ENCODE measurements at places on chromosomes 2 and 18.

- no peak for DNase-seq
Observed at GRCh38 chr2:181313845-181314244, 143.3 kb upstream of the ITGA4 start.

DNA sequence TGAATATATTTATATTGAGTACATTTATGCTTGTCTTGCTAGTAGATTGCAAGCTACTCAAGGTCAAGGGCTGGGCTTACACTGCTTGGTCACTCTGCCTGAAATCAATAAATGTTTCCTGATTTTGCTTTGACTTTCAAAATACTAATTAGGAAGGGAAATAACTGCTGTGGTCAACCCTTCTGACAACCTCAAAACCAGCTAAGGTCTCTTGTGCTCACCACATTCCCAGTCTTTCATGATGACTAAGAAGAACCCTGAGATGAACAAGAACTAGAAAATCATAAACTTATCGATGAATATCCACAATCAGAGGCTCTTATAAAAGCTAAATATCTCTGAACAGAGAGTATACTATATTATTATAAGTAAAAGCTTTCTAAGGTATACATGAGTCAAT, 33.3 kb downstream of the ABCB11 start:
- DNase-seq: no peak

- peak; percentile 86 for DNase-seq
Observed at GRCh38 chr2:200405599-200406298, 99.3 kb downstream of the SPATS2L start.

DNA sequence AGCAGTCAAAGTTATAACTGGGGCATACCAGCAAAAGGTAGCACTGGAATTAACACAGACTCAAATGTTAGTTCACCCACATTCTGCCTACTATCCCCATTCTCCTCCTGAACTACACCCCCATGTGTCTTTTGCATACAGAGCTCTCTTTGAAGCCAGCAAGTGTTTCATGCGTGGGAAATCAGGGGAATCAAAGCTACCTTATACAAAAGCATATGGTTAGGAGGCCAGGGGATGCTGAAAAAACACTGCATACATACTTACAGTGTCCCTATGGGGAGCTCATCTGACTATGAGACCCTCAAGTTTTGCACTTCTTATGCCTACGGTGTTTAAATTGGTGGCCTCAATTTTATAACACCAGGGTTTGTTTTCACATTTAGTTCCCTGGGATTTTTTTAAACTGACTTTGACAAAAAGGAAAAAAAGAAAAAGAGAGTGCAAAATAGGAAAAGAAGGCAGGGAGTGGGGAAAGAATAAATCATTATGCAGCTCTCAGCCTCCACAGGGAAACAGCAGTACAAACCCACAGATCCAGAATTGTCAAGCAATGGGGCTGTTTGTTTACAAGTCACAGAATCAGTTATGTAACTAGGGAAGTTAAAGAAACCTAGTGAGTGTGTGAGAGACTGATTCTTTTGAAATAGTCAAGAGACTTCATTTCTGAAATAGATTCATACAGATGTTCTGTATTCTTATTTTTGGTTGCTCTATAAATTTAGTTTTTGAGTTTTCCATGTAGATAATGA, 20.1 kb upstream of the PPP3R1 start:
- DNase-seq: no peak

GRCh38 chr2:6692056-6692455, 173.7 kb downstream of the CMPK2 start:
- DNase-seq: no peak

GRCh38 chr2:221422516-221423209, 149.4 kb downstream of the EPHA4 start:
- DNase-seq: no peak

Measured in Daoy (cell line).